ENCODE measurements at places on chromosomes 2 and 18.

- DNase-seq = no peak
These were observed 648.3 kb upstream of the PKDCC start for GRCh38 chr2:41399437-41400087.

GRCh38 chr2:68319398-68320117, at the start of gene CNRIP1:
Gene CNRIP1 (minus strand): TSS chr2:68319949. CDS start chr2:68319400, 549 bp downstream.
- DNase-seq = peak; percentile 85

- no peak for DNase-seq
These were observed 64.4 kb downstream of the GREB1 start for GRCh38 chr2:11598228-11598731.

DNA sequence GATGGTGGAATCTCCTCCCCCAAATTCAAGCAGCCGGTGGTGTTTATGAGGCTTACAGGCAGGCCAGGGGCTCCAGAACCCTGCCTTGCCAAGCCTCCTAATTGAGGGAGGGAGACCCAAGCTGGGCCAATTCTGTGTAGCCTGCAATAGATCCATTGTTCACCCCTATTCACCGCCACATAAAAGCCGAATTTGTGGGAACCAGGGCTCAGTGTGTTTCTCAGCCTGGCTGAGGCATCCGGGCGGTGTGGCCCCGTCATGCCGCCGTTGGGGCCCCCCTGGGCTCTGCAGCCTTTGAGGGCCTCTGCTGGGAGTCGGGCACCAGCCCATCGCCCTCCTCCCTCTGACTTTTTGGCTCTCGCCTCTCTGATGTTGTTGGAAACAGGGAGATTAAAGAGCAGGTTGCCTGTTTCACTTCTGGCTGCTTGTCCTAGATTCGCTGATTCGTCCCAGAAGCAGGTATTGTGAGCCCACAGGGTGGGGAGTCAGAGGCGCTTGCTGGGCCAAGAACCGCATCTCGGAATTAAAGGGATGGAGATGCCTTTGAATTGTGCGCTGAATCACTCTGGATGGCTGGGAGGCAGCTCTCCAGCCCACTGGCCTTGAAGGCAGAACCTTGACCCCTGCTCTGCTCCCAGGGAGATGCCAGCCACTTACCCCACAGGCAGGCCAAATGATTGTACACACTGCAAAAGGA, 14.7 kb upstream of the OTOS start:
- DNase-seq = no peak

GRCh38 chr18:34838669-34839068, 128.6 kb downstream of the DTNA start:
- no peak for DNase-seq

DNA sequence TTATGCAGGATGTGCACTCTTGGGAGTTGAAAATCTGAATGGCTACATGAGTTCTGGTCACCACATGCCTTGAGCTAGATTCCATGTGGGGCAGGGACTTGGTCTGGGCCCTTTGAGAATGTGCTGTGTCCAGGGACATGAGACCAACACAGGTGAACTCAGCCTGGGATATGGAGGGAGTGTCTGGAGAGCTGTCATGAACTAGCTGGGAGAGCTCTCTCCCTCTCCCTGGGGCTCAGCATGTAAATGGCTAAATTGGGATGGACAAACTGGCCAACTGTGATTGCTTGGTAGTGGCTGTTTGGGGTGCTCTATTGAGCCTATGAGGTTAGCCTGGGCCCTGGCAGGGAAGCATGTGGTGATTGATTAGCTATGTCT, 105.1 kb upstream of the HS6ST1 start:
- no peak for DNase-seq

GRCh38 chr2:40028792-40029488, 249.9 kb upstream of the THUMPD2 start:
- no peak for DNase-seq

- no peak for DNase-seq
These were observed 68.4 kb downstream of the COPS7B start for GRCh38 chr2:231854616-231855125.

- DNase-seq = peak; percentile 27
These were observed 64.4 kb downstream of the LCLAT1 start for GRCh38 chr2:30511122-30512083.

- peak; percentile 37 for DNase-seq
These were observed 70.1 kb downstream of the EPAS1 start for GRCh38 chr2:46367286-46367685.

- peak; percentile 71 for DNase-seq
These were observed 26.8 kb downstream of the MSH2 start for GRCh38 chr2:47429795-47430194.

GRCh38 chr2:46095830-46096229, 201.4 kb upstream of the EPAS1 start:
- no peak for DNase-seq

GRCh38 chr2:138486363-138487198, 15.0 kb upstream of the SPOPL start:
- DNase-seq = no peak

DNA sequence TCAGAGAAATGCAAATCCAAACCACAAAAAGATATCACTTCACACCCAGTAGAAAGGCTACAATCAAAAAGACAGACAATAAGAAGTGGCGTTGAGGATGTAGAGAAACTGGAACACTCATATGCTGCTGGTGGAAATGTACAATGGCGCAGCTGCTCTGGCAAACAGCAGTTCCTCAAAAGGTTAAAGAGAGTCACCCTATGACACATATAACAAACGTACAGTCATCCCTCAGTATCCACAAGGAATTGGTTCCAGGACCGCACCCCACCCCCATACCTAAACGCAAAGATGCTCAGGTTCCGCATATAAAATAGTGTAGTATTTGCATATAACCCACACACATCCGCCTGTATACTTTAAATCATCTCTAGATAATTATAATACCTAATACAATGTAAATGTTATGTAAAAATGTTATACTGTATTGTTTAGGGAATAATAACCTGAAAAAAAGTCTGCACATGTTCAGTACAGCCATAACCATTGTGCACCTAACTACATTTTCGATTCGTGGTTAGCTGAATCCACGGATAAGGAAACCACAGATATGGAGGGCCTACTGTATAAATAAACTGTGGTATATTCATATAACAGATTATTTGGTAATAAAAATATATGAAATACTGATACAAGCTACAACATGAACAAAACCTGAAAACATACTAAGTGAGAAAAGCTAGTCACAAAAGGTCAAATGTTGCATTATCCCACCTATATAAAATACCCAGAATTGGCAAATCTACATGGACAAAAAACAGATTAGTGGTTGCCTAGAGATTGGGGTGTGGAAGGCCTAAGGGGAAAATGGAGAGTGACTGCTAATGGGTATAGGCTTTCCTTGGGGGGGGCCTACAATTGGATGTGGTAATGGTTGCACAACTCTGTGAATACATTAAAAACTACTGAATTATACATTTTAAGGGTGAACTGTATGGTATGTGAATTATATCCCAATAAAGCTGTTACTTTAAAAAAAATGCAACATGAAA, 37.5 kb downstream of the UXS1 start:
- DNase-seq = no peak

- no peak for DNase-seq
These were observed 133.8 kb upstream of the CTDP1 start for GRCh38 chr18:79545736-79546171.

- DNase-seq = no peak
These were observed 148.0 kb downstream of the TPO start for GRCh38 chr2:1561259-1561658.

DNA sequence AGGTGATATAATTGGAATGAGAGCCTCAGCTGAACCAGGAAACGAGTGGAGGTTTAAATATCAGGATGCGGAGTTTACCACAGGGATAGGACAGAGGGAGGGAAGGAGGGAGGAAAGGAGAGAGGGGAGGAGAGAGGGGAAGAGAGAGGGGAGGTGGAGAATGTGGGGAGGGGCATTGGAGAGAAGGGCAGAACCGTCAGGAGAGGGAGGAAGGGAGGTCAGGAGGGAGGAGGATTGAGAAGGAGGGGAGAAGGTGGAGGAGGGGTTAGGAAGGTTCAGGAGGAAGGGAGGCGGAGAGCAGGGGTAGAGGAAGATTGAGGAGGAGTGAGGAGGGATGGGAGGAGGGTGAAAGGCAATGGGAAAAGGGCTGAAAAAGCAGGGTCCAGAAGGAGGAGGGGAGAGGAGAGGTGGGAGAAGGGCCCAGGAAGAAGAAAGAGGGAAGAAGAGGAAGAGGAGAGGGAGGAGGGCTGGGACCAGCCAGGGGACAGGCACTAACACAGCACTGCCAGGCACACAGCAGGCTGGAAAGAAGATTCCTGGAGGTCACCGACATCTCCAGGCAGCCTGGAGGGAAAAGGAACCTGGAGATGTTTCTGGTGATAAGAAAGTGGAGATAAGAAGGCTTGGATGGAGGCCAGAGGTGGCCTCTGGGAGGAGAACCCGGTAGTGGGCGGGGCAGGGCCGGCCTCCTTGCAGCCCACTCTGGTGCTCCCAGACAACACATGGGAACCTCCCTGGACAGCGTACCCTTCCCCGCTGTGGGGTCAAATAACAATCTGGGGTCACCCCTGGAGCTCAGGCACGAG, 176.7 kb upstream of the SMAD2 start:
- DNase-seq = no peak

DNA sequence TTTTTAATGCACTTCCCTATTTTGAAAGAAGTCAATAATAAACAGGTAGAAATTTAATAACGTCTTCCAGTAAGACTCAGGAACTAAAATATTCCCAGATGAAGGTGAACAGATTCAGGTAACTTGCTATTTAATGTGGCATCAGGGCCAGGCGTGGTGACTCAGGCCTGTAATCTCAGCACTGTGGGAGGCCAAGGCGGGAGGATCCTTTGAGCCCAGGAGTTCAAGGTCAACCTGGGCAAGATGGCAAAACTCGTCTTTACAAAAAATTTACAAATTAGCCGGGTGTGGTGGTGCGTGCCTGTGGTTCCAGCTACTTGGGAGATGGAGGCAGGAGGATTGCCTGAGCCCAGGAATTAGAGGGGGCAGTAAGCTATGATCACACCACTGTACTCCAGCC, 81.8 kb downstream of the NXPH2 start:
- DNase-seq = no peak

GRCh38 chr18:26772691-26773090, 92.8 kb downstream of the AQP4 start:
- DNase-seq = no peak

GRCh38 chr18:55328301-55328700, 259.7 kb downstream of the TCF4 start:
- DNase-seq = peak; percentile 86

DNA sequence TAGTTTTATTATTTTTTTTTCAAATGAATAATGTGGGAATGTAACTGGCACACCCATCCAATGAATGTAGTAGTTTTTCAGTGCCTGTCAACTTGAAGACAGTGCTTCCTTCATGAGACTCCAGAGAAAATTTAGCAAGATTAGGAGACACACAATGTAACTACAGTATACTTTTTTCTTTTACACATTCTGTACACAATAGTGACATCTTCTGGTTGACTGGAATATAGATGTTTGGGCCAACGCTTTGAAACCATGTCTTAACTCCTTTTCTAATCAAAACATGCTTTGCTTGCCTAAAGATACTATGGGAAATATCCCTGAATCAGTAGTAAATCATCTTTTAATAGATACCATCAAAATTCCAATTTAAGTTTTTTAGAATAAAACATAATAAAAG, 229.5 kb upstream of the ZC3H15 start:
- peak; percentile 66 for DNase-seq

DNA sequence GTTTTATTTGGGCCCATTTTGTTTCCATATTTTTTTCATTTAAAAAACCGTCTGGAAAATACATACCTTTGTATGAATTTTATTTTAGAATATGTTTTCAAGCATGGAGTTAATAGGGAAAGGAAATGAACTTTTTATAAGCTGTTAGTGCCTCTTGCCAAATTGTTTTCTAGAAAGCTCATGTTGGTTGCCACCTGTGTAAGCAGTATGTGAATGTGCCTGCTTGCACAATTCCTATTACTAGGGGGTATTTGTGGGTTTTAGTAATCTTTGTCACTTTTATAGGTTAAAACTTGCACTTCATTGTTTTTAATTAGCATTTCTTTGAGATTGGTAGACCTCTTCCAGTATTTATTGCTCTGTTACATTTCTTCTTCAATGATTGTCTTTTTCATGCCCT, 107.3 kb downstream of the TANC1 start:
- DNase-seq = peak; percentile 50

- no peak for DNase-seq
These were observed 127.6 kb downstream of the CLIP4 start for GRCh38 chr2:29242621-29243375.

- DNase-seq = no peak
These were observed 44.9 kb downstream of the MRPL35 start for GRCh38 chr2:86243950-86244733.

GRCh38 chr2:230178546-230179485, 41.0 kb downstream of the SP110 start:
- no peak for DNase-seq

DNA sequence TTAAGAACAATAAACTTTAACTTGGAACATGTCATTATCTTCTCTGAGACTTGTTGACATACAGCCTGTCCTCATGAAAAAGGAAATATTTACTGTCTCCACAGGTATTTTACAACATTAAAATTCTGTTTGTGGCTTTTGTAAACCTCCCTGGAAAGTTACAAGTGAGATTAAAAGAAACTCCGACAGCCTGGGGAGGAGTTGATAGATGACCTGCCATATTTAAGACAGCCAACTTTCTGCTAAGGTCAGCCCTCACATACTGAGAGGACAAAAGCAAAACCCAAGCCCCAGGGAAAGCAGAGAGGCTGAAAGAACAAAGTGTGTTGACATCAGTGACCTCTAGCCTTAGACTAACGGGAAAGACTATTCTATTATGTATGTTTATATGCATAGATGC, 350.2 kb downstream of the RIT2 start:
- DNase-seq = no peak

DNA sequence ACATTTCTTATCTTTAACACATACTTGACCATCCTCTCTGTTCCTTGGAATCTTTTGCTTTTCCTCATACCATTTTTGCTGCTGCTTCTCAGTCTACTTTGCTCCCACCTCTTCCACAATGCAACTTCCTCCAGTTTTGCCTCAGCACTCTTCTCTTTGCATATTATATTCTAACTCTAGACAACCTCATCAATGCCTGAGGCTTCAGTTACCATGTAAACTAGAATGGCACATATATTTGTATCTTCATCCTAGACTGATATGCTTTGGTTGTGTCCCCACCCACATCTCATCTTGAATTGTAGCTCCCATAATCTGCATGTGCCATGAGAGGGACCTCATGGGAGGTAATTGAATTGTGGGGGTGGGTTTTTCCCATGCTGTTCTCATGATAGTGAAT, 55.9 kb upstream of the STAM2 start:
- no peak for DNase-seq

- DNase-seq = no peak
These were observed 509.7 kb downstream of the SUCLG1 start for GRCh38 chr2:83949361-83949760.

DNA sequence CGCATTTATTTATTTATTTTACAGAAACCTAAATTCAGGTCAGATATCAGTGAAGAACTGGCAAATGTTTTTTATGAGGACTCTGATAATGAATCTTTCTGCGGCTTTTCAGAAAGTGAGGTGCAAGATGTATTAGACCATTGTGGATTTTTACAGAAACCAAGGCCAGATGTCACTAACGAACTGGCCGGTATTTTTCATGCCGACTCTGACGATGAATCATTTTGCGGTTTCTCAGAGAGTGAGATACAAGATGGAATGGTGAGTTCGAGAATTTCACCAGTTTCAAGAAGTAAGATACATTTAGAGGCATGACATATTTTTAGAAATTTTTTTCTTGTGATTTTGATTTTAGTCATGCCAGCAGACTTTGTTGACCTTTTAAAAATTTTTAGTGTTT, 4.6 kb downstream of the CDCA7 start:
- peak; percentile 6 for DNase-seq

GRCh38 chr2:50346629-50347357, 685.1 kb downstream of the NRXN1 start:
- DNase-seq = no peak

Measured in fibroblast of pulmonary artery (primary cell).